ENCODE measurements at places on chromosomes 2 and 18. TPM values are rescaled to one million over a fixed set of nuclear protein-coding genes. Genes with fewer than 3 reads are reported as not detected.
A peak's percentile ranks its signal among the peaks of the same experiment; 100 is the strongest.

DNA sequence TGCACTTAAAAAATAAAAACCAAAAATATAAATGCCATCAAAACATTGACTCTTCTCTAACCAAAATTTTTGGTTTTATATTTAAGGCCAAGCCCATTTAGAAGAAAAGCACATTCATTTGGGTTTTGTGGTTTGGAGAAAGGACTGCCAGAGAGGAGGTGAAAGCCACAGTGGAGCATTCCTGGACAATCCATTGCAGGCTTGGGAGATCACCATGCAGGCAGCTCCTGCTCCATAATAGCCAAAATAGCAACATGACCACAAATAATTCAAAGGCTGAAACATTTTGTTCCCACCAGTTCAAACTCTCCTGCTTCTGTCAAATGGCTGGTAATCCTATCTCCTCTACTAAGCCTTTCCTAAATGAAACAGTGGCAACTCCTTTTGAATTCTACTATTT lies 73.5 kb downstream of the GALNT3 start:
- no peak for DNase-seq

DNA sequence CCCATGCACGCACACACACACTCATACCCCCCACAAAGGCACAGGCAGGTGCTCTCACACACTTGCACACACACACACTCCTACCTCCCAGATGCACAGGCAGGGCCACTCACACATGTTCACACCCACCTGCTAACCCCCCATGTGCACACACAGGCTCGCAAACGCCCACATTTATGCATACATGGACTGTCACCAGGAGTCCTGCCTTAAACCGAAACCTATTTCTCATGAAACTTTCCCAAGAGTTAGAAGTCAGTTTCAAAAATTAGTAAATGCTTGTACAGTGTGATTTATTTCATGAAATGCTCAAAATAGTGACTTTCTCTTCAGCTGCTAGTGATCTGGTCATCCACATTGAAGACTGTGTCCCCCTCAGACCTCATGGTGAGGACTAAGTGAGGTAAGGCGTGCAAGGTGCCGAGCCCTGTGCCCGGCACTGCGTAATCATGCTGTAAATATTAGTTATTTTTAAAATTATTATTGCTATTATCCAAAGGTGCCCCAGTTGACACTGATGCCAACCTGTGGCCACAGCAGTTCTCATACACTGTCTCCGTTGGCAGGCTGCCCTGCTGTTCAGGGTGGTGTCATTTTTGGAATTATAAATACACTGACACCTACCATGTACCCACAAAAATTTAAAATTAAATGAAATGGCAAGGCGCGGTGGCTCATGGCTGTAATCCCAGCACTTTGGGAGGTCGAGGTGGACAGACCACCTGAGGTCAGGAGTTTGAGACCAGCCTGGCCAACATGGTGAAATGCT lies 12.4 kb downstream of the CNNM4 start:
- DNase-seq: no peak

Gene DPYSL5
- 3.3 TPM for total RNA-seq

GRCh38 chr2:146457221-146457620 lies 1387.6 kb upstream of the ACVR2A start:
- DNase-seq: no peak

DNA sequence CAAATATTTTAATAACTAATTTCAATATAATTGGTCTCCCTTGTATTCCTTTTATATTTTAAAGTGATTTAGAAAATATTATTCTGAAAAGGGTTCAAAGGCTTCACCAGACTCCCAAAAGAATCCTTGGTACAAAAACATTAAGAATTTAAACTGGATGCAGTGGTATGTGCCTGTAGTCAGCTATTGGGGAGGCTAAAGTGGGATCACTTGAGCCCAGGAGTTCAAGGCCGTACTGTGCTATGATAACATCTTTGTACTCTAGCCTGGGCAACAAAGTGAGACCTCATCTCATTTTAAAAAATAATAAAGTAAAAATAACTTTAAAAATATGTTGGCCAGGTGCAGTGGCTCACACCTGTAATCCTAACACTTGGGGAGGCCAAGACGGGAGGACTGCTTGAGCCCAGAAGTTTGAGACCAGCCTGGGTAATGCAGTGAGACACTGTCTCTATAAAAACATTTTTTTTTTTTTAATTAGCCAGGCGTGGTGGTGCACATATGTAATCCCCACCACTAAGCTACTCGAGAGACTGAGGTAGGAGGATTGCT lies 14.7 kb downstream of the NCL start:
- DNase-seq: no peak

- DNase-seq: peak; percentile 63
Measured at GRCh38 chr2:15160201-15160991, 400.7 kb downstream of the NBAS start.

GRCh38 chr2:6394276-6394675 lies 471.4 kb downstream of the CMPK2 start:
- DNase-seq: no peak

Gene WBP1
- 41.5 TPM for total RNA-seq

DNA sequence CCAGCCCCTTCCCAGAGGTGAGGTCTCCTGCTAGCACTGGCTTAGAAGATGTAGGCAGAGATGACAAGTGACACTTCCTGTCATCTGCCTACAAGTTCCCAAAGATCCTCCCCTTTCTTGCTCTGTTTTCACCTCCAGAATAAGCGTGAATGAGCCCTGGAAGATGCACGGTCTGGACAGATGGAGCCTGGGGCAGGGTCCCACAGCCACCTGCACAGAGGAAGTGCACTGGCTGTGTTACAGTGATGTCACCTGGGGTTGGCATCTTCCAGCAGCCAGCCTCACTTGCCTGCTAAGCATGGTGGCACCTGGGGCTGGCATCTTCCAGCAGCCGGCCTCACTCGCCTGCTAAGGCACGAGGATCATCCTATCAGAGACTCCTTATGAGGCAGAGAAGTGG lies 32.3 kb downstream of the TMEM18 start:
- DNase-seq: no peak
